ENCODE measurements at places on chromosomes 2 and 18. TPM values are rescaled to one million over a fixed set of nuclear protein-coding genes. Genes with fewer than 3 reads are reported as not detected.

DNA sequence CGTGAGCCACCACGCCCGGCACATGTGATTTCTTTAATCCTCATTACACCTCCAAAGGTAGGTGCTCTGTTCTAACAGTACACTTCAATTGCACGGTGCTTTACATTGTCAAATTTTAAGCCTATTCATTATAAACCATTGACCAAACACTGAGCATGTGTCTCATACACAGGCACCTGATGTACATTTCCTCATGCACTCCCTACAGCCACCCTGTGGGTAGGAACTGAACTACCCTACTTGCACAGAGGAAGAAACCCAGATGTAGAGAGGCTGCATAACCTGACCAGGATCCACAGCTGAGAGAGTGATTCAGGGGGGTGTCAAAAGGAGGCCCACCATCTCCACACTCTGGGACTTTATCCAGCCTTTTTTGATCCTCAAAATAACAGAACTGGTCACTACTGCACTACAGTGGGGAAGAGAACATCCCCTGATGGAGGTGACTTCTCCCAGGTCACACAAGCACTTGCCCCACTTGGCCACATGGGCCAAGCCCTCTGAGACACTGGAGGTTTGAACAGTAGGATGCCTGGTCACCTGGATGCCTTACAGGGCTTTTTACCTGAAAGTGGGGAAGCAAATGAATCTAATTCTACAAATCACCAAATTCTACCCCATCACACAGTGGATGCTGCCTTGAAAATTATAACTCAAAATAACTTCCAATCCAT lies 6.9 kb upstream of the DPYSL5 start:
- no peak overlapping the region for H3K4me3 ChIP-seq
- no peaks in the 10 kb centered on the region for H3K4me1 ChIP-seq
- H3K27ac ChIP-seq, result no peak overlapping the region
- H3K36me3 ChIP-seq, result no peaks in the 10 kb centered on the region
- peaks cover 26% of the 10 kb centered on the region for H3K27me3 ChIP-seq
- no peak for DNase-seq

DNA sequence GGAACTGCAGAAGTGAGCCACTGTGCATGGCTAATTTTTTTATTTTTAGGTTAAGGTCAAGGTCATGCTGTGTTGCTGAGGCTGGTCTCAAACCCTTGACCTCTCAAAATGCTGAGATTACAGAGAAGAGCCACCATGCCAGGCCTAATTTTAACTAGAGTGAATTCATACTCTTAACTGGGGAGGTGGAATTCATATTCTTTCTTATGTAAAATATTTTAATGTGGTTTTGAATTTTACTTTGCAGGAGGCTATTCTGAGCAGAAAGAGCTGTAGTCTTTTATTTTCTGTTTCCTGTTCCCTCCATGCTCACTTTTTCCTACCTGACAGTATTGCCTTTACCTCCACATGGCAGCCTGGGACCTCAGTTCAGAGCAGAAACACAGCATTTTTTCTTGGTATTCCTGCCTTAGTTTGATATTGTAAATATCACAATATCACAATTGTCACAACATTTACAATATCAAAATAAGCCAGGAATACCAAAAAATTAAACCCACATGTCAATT lies 37.1 kb upstream of the CCNYL1 start:
- no peaks in the 10 kb centered on the region for H3K36me3 ChIP-seq
- peaks cover 4% of the 10 kb centered on the region for H3K4me1 ChIP-seq
- H3K27me3 ChIP-seq, result no peaks in the 10 kb centered on the region
- no peak overlapping the region for H3K27ac ChIP-seq
- no peak for DNase-seq
- no peak overlapping the region for H3K4me3 ChIP-seq

CRACDL gene
- 2.4 TPM for total RNA-seq

ANKRD62 gene
- not detected for total RNA-seq

SNX17 gene
- 116 TPM for total RNA-seq

Data from Panc1 (cell line).